ENCODE measurements at places on chromosomes 11 and 22.

- no peak for DNase-seq
These were observed 4.6 kb upstream of the DNAL4 start for GRCh38 chr22:38798496-38798895.

GRCh38 chr11:7656704-7657103 lies 16.6 kb downstream of the CYB5R2 start:
- DNase-seq, result no peak

DNA sequence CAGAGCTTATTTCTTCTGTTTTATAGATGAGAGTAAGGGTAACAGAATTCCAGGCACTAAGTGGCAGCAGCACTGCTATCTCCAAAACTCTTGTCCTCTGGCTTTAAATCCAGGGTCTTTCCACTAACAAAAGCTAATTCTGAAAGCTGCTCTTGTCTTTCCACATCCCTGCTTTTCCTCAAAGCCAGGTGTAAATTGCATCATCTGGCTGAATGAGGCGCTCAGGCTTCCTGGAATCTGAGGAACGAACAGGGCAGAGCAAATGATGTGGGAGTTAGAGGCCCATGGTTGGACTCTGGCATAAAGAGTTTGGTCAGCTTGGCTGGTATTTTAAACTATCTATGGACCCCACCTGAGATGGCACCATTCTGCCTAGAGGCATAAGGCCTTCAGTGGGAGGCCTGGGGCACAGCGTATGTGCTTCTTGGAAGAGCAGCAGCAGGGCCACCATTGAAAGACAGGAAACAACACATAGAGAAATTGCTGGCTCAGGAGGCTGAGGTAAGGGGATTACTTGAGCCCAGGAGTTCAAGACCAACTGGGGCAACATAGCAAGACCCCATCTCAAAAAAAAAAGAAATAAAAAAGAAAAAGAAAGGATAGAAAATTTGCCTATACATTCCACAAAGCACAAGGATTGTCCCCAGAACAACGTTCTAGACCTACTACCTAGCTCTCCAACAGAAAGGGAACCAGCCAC lies 1.9 kb downstream of the KCNJ5 start:
- peak; percentile 14 for DNase-seq

GRCh38 chr11:71429701-71430100 lies 18.5 kb downstream of the DHCR7 start:
- no peak for DNase-seq

DNA sequence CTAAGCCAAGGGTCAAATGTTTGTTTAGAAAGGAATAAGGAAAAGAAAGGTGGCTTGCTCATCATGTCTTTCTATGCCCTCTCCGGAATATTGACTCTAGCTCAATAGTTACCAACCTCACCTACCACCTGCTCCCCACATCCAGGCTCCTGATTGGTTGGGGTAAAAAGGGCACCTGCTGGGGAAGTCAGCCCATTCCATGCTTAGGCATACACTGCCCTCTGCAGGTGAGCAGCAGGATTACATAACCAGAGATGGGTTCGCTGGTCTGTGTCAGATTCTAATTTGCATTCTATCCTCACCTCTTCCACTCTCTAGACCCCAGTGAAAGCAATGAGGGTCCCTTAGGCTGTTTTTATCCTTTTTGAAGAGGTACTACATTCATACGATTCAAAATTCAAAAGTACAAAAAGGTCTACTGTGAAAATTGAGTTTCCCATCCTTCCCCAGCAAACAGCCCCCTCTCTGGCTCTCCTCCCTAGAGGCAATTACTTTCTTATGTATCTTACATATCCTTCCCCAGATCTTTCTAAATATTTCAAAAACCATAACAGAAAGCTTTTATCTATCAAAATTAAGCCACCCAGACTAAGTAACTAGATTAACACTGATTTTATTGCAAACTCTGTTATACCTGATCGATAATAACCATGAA lies 98.0 kb upstream of the ASPHD2 start:
- DNase-seq, result peak; percentile 98

- DNase-seq, result no peak
These were observed 85.1 kb downstream of the MYO7A start for GRCh38 chr11:77213029-77213579.

GRCh38 chr11:130918081-130918480 lies 1.8 kb upstream of the SNX19 start:
- no peak for DNase-seq

DNA sequence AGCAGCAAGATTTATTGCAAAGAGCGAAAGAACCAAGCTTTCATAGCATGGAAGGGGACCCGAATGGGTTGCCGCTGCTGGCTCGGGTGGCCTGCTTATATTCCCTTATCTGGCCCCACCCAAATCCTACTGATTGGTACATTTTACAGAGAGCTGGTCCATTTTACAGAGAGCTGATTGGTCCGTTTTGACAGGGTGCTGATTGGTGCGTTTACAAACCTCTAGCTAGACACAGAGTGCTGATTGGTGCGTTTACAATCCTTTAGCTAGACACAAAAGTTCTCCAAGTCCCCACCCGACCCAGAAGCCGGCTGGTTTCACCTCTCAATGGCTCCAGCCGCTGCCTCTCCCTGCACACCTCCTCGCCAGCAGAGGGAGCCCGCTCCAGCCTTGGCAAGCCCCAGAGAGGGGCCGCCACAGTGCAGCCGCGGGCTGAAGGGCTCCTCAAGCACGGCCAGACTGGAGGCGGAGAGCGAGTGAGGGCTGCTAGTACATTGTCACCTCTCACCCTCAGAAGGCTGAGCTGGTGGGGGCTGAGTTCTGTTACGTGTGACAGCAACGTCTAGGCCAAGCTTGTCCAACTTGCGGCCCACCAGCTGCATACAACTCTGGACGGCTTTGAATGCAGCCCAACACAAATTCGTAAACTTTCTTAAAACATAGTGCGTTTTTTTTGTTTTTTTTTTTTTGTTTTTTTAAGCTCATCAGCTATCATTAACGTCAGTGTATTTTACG lies 8.7 kb downstream of the PTH start:
- peak; percentile 92 for DNase-seq

- DNase-seq, result peak; percentile 84
These were observed 30.0 kb upstream of the WNT11 start for GRCh38 chr11:76236092-76236999.

DNA sequence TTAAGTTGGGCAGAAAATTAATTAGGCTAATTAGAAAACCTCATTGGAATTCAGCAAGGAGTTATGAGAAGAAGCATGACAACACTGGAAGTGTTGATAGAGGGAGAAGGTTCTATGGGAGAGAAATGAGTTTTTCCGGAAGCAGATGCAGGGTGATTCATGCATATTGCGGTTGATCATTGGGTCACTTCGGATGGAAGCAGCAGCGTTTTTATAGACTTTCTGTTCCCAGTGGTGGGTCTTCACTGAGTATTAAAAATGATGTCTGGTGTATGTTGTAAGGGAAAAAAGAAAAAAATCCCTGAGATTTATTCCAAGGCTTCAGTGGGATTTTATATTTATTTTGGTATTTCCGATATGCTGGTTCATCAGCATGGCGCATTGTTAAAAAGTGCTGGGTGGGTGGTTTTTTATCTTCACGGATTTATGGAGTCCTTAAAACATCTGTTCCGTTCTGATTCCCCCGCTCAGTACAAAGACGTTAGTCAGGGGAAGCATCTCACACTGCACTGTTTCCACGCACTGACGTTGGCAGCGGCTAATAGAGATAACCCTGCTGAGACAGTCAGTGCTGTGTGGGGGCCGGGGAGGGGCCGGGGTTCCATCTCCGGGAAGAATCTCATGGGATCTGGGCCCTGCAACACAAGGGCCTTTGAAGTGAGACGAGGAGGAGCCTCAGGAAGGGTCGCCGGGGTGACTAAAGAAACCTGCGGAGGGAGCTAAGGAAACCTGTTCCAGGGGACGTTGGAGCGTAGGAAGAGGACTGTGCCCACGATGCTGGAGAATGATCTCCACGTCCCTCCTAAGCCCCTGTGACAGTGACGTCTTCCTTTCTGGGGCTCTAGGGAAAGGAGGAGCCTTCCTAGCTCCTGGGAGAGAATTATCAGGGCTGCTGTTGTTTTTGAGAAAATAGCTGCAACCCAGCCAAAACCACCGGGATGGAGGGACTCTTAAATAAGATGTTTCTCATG lies 390.0 kb downstream of the NTM start:
- DNase-seq, result no peak

DNA sequence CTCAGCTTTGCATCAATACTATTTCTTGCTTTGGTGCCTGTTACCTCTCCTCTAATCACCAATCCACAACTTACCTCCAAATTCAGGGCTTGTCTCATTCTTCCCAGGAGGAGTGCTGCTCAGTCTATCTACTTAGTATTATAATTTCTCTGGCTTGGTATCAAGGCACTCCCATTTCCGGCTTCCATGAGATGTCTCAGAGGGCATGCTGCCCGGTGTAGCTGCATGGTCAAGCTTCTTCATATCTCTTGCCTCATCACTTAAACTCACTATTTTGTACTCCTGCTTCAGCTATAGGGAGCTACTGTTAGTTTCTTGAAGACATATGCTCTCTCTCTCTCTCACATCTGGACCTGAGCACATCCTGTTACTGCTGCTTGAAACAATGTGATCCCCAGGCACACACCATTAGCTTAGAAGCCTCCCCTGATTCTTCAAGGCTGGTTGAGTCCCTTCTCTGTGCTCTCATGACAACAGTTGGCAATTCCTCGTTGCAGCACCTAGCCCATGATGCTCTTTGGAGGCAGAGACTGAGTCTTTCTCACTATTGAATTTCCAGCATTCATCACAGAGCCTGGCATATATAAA lies 182.8 kb upstream of the SYN3 start:
- DNase-seq, result no peak

DNA sequence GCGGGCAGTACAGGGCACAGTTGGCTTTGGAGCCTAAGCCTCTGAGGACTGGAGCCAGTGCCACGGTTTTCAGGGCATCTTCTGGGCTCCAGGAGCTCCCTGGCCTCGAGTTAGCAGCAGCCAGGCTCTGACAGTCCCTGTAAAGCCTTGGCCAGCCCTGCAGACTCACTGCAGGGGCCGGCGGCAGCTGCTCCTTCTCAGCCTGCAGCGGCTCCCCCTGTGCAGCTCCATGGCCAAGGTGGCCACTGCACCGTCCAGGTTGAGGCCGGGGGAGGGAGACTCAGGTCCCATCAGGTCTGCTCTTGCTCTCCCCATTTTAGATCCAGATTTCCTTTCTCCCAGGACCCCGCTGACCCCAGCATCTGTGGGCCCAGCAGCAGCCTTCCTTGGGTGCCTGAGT lies 1461.1 kb downstream of the BRD1 start:
- no peak for DNase-seq

DNA sequence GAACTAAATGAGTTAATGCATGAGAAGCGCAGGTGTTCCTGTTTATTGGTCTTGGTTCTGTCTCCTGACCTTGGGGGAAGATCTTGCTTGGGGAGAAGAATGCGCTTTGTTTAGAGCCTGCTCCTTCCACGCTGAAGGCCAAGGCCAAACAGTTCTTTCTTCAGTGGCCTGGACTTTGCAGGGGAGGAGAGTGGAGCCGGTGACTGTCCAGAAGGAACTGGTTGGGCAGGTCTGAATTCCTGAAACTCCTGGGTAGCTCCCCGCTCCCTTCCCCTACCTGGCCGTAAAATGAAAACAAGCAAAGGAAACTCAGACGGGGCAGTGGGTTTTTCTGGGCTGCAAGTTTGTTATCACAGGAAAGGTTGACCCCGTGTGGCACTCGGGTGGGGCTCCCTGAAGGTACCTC lies 3.6 kb downstream of the ARHGAP8 start:
- no peak for DNase-seq

DNA sequence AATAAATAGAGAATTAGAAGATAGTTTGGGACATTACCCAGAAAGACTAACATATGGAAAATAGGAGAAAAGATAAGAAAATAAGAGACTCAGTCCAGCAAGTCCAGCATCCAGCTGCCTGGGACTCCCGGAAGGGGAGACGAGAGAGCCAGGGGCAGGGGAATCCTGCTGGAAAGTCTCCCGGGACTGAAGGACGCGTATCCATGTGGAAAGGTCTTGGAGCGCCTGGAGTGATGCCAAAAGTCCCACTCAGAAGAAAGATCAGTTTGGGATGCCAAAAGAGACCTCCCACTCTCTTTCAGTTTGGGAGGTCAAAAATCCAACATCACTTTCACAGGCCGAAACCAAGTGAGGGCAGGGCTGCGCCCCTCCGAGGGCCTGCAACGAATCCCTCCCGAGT lies 30.7 kb downstream of the LRFN4 start:
- DNase-seq, result no peak

All from NCI-H69 (cell line).